Fibroblast of mammary gland (primary cell): ENCODE measurements at places on chromosomes 1 and 21.

- DNase-seq = no peak
Observed at GRCh38 chr1:31429583-31429982, 16.6 kb downstream of the SERINC2 start.

- no peak for DNase-seq
Observed at GRCh38 chr1:47893412-47893811, 103.8 kb downstream of the TRABD2B start.

GRCh38 chr1:92310185-92310597 is 11.3 kb downstream of the RPAP2 start:
- DNase-seq = peak; percentile 44

- no peak for DNase-seq
Observed at GRCh38 chr1:34128186-34128889, 36.7 kb downstream of the CSMD2 start.

DNA sequence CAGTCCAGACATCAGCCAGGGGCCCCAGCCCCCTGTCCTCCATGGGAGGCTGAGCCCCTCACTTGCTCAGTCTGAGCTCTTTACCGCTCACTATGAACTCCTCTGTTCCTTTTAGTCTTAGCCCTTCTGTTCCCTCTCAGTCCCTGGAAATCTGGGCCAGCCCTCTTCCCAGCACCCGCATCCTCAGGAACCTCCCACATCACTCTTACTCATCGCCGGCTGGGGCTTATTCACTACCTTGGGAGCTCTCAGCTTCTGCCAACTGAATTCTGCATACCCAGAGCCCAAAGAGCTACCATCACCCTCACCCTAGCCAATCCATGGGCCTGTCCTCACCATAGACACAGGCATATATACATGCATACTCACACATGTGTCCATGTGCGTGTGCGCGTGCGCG is 11.5 kb downstream of the KNCN start:
- peak; percentile 83 for DNase-seq

DNA sequence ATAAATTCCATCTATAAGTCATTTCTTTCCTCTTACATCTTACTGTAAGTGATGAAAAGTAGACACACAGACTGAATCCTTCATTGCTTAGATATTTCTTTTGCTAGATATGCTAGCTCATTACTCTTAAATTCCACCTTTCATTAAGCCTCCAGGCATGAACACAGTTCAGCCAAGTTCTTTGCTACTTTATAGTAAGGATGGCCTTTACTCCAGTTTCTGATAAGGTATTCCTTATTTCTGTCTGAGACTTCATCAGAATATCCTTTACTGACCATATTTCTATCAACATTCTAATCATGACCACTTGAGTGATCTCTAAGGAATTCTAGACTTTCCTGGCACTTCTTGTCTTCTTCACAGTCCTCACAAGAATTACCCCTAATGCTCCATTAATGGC is 191.7 kb upstream of the KCTD3 start:
- DNase-seq = no peak

GRCh38 chr1:245019910-245020486 is 134.8 kb upstream of the KIF26B start:
- DNase-seq = no peak

GRCh38 chr21:23780326-23780725 is 1827.0 kb downstream of the MRPL39 start:
- DNase-seq = no peak

- no peak for DNase-seq
Observed at GRCh38 chr1:66490816-66491215, 43.1 kb upstream of the SGIP1 start.

DNA sequence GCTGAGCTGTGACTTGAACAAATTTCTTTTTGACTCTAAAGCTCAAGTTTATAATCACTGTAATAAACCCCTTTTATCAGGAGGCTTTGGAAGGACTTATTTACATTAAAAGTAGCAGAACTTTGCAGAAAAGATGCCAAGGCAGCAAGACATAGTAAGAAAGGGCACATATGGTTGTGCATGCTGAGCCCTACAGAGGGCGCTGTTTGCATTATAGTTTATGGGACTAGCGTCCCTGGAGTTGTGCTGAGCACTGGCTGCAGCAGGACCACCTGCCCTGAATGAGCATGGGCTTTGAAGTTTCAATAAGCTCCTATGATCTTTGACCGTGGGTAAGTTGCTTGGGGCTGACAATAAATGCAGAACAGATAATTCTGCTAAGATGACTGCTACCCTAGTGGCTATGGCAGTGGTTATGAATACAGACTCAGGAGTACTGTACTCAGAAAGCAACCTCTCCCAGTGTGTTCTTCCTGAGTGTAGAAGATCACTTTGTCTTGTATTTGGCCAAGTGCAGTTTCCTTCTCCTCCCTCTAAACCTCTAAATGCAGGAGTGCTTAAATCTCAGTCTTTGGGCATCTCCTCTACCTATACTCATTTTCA is 45.4 kb upstream of the USP1 start:
- DNase-seq = peak; percentile 11

GRCh38 chr1:243733670-243734307 is 116.3 kb downstream of the AKT3 start:
- no peak for DNase-seq

GRCh38 chr1:13769212-13769611 is 69.2 kb downstream of the PRDM2 start:
- DNase-seq = no peak

DNA sequence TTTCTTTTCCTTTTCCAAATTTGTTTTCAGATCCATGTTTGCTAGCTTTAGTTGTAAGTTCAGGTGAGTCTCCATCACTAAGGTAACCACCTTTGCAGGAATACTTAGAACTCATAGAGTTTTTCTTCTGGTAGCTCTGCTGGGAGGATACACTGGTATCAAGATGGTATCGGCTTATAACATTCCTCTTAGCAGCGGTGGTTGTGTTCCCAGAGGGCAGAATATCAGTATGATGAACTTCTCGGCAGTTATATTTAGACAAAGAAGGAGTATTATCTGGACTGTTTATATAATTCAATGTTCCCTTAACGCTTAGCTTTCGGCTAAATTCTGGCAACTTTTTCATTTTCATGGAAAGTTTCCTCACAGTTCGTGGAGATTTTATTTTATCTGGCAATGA is 18.1 kb downstream of the SYDE2 start:
- no peak for DNase-seq

GRCh38 chr1:56396581-56396980 is 182.8 kb downstream of the PLPP3 start:
- peak; percentile 23 for DNase-seq

DNA sequence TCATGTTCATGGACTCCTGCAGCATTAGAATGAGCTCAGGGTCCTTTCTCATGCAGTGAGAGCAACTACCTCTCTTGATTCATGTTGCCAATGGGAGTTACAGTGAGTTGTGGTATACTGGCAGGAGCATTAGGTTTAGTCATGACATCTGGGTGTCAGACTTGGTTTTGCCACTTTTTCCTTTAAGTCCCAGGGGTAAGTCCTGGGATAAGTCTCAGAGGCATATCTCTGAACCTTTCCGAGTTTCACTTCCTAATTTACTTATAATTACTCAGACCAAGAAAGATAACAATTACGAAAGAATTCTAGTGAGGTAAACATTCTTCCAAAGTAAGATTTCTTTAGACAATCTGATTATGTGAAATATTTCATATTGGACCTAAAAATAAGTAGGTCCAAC is 606.0 kb downstream of the SMYD3 start:
- DNase-seq = peak; percentile 17

DNA sequence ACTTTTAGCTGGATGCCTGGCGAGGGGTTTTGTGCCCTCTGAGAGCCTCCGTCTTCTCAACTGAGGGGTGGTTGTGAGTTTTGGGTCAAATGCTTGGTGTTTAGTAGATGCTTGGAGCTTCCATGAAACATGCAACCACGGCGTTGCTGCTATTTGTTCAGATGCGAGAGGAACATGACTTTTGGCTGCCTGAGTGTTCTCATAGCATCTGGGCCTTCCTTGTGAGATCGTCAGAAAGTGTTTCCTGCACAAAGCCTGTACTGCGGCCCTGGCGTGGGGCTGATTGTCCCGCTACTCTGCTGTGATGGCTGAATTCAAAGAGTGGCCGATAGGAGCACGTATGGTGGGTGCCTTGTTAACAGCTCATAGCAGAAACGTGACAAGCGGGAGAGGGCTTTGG is 69.8 kb upstream of the FAM3B start:
- DNase-seq = no peak

GRCh38 chr1:167905182-167905581 is 8.8 kb downstream of the ADCY10 start:
- DNase-seq = no peak

DNA sequence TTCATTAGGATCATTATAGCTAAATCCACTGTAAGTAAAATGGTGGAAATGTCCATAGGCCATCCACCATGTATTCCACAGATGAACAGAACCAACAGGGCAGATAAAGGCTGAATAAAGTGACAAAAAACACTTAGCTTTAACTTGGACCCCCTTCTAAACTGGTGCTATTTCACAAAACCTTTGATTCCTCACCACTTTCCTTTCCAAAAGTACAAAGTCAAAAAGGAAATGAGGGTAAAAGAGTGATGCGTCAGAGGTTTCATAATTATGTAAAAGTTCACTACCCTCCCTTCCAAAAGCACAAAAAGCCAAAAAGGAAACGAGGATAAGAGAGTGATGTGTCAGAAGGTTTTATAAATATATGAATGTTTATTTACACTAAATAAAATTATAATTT is 172.2 kb downstream of the TBX15 start:
- peak; percentile 67 for DNase-seq

- no peak for DNase-seq
Observed at GRCh38 chr1:2816786-2817185, 15.3 kb upstream of the TTC34 start.

DNA sequence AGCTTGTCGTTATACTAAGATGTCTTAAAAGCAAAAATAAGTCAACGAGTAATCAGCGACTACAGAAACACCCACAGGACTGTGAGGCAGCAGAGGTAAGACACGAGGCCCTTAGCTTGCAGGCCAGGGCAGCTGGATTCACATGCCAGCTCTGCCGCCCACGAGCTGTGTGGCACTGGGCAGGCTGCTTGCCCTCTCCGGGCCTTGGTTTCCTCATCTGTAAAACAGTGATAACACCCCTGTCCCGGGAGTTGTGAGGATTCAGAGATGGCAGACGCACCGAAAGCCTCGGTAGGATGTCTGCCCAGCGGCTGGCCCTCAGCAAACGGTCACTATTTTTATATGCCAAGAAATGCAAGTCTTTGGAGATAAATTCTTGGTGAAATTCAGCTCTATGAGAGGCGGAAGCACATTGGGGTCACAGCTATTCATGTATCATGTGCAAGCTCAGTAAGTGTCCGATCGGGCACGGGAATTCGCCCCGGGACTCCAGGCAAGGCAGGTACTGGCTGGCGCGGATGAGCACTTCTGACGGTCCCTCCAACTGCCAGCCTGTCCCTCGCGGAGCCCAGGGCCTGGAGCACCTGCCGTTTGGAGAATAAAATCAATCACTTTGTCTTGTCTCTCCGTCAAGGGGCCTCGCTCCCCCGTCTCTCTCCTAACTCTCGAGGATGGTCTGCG is 1.1 kb downstream of the C2CD2 start:
- peak; percentile 29 for DNase-seq

DNA sequence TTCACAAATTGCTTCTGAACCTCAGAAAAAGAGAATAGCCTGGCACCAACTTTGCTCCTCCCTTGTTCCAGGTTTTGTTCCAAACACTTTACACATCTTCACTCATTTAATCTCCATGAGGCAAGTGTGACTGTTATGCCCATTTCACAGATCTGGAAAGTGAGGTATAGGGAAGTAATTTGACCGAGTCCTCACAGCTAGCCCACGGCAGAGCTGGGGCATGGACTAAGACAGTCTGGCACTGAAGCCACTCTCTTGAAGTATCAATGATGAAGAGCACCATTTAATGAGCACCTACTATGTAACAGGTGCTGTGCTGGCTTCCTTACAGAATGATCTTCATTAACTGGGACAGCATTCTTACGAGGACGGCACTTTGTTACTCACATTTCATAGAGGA is 19.0 kb downstream of the C1QB start:
- DNase-seq = no peak
